NCI-H1436 (cell line): ENCODE measurements at places on chromosomes 5 and 9.

DNA sequence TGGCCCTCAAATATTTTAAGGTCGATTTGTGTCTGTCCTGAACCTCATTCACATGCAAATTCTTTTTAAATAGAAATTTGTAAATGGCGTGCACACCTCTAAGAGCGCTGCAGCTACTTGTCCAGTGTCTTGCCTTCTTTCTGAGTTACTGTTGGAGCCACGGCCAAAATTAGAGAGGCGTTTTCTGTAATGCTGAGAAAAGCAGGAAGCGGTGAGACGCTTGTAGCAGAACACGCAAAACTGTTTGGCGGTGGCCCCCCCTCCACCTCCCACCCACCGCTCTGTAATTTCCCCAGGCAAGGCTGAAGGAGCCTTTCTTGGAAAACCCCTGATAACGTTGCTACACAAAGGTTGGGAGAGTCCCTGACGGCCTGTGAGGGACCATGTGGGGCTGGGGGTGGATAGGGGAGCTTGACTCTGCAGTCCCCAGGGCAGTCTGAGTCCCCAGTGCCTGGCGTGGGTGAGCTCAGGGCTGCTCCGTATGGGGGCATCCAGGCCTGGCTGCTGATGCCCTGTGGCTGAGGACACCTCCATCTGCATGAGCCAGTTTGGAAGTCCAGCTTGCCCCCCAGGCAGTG, 96.5 kb downstream of the GADD45G start:
- DNase-seq = no peak

DNA sequence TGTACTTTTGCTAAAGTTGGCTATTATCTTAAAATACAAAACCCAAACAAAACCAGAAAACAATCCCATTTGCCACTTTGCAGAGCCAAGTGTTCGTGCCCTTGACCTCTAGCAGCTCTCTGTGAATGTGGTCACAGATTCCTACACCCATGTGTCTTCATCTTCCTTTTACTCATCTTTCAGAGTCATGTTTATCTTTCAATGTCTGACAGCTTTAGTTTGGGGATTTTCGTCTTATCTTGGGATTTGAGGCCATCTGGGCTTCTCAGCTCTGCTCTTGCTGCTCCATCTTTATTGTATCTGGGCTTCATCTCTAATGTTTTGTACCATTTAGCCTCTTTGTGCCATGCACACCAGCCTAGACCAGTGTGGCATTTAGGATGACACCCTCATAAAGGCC, 81.0 kb downstream of the DAPK1 start:
- no peak for DNase-seq

GRCh38 chr5:90134892-90135291, 274.7 kb downstream of the CETN3 start:
- no peak for DNase-seq

GRCh38 chr5:94544875-94545547, 73.4 kb downstream of the KIAA0825 start:
- no peak for DNase-seq

DNA sequence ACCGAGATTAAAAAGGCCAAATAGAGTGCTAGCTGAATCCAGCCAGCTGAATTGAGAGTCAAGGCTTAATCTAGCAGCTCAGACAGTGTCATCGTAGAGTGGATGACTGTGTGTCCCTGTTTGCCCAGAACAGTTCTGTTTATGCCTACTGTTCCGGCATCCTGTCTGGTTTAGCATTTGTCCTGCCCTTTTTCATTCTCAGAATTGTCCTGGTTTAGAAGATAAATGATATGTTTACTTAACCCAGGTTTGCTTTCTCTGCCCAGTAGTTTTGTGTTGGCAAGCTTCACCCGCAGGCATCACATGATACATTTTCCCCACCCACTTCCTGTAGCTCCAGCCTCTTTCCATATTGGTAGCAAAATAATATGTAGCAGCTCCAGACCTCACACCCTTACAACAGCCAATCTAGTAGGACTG, 41.3 kb upstream of the ZSWIM6 start:
- no peak for DNase-seq

DNA sequence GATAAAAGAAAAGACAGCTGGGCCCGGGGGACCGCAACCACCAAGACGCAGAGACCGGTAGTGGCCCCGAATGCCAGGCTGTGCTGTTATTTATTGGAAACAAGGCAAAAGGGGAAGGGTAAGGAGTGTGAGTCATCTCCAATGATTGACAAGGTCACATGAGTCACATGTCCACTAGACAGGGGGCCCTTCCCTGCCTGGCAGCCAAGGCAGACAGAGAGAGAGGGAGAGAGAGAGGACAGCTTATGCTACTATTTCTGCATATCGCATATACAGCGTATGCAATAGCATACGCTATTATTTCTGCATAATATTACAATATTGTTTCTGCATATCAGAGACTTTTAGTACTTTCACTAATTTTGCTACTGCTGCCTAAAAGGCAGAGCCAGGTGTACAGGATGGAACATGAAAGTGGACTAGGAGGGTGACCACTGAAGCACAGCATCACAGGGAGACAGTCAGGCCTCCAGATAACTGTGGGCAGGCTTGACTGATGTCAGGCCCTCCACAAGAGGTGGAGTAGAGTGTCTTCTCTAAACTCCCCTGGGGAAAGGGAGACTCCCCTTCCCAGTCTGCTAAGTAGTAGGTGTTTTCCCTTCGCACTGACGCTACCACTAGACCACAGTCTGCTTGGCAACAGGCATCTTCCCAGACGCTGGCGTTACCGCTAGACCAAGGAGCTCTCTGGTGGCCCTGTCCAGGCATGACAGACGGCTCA, 50.3 kb downstream of the RFX3 start:
- no peak for DNase-seq

GRCh38 chr5:31459594-31459993, 72.3 kb downstream of the DROSHA start:
- DNase-seq = no peak

- no peak for DNase-seq
Observed at GRCh38 chr5:172740428-172741205, 30.4 kb downstream of the DUSP1 start.

DNA sequence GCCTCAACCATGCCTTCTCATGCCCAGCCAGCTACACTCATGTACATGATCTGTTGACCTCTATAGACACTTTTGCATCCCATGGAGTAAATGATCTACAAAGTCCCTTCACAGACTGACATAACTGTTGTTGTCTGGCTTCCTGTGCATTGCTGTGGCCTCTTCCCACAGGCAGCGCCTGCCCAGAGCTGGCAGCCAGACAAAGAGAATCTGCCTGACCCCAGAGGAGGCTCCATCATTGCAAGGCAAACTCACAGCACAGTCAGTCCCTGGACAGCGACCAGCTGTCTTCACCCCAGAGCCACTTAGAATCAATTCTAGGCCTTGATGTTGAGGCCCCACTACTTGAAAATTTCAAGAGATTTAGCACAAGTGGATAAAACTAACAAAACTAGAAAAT, 65.5 kb downstream of the INSYN2B start:
- no peak for DNase-seq

DNA sequence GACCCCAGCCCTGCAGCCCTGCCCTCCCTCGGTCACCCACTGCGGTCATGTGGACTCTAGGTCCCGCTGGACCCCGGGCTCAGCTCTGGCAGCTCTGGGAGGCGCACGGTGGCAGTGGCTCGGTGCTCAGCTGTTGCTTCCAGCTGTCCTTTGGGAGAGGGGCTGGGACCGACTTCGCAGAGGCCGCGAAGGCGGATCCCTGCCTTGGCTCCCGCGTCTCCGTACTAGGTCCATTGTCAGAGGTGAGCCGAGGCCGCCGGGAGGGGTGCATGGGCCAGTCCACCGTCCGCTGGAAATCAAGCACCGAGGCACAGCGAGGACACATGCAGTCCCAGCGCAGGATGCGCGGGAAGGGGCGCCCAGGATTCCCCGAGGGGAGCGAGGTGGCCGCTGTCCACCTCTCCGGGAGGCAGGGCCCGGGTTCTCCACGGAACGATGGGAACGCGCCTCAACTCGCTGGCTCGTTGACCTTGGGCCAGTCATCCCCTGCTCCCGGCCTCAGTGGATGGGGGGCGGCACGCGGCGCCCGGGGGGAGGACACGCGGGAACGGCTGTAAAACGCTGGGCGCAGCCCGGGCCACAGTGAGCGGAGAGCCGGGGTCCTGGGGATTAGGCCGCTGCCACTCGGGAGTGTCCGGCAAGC, 732 bp downstream of the GBGT1 start:
- no peak for DNase-seq

DNA sequence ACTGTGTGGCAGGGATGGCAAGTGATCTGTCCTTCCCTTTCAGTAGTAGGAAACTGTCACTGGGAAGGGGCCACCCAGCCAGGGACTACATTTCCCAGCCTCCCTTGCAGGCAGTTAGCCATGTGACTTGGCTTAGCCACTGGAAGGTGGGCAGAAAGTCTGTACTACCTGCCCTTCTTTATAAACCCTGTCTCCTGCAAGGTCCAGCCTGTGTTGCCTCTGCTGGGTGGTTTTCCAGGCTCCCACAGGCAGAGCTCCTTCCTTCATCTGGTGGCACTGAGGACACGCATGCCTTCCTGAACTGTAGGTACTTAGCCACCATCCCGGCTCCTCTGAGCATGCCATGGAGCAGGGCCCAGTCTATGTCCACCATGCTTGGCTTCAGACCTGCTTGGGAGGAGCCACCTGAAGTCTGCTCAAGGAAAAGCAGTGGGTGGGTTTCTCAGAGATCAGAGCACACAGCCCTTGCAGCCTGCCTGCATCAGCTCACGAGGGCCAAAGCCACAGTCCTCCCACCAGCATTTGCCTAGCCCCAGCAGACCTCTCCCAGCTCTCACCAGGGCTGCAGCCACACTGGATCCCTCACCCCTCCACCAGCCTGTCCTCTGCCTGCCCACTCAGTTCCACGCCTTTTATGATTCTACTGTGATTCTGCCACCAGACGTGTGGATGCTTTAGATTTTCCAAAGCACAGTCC, 16.7 kb upstream of the SLC25A51 start:
- DNase-seq = no peak

DNA sequence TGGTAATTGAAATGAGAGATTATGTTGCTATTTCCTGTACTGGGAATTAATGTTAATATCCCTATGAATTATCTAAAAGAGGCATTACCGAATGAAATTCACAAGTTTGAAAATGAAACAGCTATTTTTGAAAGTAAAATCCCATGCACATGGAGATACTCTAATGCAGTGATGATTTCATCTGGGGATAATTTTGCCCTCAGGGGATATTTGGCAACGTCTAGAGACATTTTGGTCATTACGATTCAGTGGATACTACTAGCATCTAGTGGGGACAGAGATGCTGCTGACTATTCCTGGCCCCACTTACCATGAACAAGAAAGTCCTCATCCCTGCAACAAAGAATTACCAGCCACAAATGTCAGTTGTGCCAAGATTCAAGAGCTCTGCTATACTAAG, 500.9 kb downstream of the EFNA5 start:
- no peak for DNase-seq

DNA sequence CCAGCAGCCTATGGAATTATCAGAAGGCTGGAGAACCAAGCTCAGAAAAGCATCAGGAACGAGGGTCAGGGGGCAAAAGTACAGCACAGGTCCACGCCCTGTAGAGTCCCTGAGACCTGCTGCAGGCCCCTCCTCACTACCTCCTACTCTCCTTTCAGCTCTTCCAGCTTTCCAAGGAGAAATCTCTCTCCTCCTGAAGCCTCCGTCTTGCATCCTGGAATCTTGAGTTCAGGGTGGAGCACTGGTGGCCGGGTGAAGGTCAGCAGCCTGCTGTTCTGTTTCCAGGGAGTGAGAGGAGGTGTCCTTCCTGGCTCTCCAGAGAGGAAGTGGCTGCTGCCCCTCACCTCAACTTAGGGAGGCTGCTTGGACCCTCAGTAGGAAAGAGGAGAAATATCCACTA, 342.3 kb downstream of the ZSWIM6 start:
- DNase-seq = no peak

DNA sequence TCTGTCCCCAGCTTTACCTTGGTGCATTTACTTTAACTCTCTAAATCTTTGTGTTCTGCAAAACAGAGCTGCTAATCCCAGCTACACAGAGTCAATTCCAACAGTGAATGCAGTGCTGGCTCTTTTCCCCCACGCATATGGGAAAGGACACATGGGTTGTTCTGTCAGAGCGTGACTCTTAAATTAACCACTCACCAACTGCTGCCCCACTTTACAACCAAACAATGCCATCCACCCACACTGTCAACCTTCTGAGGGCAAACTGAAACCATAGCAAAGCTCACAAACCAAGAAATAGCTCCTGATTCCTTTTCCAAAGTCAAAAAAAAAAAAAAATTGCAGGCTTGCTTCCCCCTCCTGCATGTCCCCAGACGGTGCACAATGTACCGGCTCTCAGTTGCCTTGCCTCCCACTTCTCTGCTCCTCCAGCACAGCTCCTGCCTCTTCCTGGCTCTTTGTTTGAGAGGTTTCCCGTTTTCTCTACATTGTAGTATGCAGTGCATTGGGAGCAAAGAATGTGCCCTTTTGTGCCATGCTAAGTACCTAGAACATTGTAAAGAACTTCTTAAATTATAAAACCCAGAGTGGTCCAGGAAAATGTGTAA, 151.5 kb upstream of the DAPK1 start:
- DNase-seq = no peak

GRCh38 chr9:126183266-126183665, 143.4 kb upstream of the MVB12B start:
- no peak for DNase-seq

DNA sequence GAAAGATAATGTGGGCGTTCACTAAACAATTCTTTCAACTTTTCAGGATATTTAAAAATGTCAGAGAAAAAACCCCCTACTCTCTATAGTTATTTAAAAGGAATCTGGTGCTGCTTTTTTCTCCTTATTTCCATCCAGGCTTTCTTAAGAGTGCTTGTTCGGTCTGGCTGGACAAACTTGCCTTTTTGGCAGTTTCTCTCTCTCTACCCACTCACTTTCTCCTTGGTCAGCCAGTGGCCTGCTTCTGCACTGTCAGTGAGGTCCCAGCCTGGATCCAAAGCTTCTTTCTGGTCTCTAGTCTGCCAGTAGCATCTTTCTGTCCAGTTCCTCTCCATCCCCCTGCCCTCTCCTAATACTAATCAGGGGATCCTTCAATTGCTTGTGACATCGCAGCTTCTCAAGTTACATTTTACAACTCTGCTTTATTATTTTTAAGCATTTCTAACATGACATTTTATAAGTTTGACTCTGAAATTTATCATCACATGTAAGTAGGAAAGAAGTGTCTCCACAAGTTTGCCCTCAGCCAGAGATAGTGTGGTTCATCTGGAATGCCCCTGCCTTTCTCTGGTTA, 50.4 kb downstream of the PIK3R1 start:
- DNase-seq = no peak

- no peak for DNase-seq
Observed at GRCh38 chr5:149609640-149610219, 28.4 kb downstream of the ARHGEF37 start.

GRCh38 chr5:66863243-66864170, 267.3 kb downstream of the MAST4 start:
- DNase-seq = no peak

DNA sequence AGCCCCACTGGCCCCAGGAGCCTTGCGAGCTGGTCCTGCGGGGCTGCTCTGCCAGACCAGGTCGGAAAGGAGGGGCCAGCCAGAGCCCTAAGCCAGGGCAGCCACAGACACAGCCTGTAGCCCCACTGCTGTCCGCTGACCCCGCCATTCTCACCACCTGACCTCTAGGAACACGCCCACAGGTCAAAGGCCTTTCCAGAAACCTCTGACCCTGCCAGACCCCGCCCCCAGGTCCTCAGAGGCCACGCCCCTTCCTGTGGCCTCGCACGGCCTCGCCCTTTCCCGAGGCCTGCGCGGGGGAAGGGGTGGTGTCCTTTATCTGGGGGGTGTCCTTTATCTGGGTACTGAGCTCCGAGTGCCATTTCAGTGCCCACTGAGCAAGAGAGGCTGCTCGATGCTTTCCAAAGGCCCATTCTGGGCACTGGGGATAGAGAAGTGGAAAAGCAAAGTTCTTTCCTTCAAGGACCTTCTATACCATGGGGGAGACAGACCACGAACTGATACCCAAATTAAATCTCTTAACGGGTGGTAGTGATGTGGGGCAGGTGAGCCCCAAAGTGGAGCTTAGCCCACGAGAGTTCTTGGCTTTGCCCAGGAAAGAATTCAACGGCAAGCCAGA, 46.5 kb downstream of the P4HA2 start:
- DNase-seq = no peak
